Stimulated activated CD4-positive, alpha-beta T cell treated with anti-CD3 and anti-CD28 coated beads, Interleukin-1b, Interleukin-23, amount 100 ng/mL, for 1 hour (primary cell): ENCODE measurements at places on chromosomes 7 and 10.

GRCh38 chr7:140456551-140457051 is 22.7 kb downstream of the MKRN1 start:
- no peak for DNase-seq

DNA sequence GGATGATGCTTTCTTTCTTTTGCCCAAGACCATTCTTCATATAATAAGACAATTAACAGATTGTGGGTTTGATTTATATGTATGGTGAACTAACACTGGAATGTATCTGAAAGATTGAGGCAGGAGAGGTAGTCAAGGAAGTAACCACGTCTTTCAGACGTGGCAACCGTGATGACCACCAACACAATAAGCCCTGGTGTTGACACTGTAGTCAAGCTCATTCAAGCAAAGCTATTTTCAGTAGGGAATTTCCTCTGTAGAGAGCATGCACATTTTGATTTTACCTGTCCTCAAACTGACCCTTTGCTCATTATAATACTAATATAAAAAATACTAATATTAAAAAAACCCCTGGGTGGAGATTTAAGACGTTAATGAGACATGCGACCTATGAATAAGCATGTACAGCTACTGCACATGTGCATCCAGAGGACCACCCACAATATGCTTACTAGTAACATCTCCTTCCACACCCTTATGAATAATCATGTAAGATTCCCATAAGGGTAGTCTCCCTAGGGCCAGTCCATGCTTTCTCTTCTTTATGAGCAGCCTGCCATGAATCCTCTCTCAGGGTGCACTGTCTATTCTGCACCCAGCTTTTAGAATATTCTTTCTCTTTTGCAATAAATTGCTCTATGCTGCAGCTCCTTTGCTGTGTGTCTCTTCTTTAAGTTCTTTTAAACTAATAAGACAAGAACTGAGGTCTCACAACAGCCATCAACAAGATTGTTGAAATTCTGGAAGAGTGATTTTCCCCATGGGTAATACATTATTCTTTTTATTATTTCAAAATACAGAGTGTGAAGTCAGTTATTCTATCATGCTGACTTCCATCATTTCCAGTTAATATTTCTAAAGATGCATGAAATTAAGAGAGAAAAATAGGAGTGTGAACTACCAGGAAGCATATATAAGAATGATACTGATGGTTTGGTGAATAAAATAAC is 151.3 kb upstream of the NPVF start:
- DNase-seq: no peak

DNA sequence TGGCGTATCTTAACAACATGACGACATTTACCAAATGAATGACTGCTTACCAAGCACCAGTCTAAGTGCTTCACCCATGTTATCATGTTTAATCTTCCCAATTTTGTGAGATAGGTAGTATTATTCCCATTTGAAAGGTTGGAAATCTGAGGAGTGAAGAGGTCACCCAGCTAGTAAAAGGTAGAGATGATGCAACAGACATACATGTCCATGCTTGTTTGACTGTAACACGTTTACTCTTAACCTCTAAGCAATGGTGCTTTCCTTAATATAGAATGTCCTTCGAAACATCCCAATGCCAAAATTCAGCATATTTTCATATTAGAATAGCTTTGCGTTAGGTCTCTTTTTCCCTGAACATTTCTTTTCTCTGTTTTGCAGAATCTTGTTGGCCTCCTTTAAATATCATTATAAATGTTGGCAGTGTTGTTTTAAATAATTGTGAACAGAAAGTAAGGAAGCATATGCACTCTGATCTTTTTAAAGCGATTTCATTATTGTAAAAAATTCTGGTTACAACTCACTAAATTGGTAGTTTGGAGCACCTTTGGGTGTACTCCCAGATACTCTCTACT is 722.8 kb downstream of the AUTS2 start:
- no peak for DNase-seq

DNA sequence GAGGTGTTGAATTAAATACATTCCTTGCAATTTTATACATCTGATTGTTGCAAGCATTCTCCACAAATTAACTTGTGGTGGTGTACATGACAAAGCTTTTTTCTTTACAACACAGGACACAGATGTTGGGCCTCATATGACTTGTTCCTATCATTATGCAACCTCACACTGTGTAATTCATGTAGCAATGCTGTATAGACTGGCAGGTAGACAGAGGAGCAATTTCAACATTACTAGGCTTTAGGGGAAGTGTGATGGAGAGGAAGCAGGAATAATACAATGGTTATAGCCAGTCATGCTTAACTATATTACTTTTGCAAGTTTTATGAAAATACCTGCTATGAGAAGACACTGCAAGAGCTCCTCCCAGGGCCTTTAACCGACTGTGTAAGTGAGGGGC is 832.1 kb downstream of the CNTNAP2 start:
- no peak for DNase-seq

GRCh38 chr7:101422356-101423195 is 59.9 kb downstream of the COL26A1 start:
- no peak for DNase-seq

DNA sequence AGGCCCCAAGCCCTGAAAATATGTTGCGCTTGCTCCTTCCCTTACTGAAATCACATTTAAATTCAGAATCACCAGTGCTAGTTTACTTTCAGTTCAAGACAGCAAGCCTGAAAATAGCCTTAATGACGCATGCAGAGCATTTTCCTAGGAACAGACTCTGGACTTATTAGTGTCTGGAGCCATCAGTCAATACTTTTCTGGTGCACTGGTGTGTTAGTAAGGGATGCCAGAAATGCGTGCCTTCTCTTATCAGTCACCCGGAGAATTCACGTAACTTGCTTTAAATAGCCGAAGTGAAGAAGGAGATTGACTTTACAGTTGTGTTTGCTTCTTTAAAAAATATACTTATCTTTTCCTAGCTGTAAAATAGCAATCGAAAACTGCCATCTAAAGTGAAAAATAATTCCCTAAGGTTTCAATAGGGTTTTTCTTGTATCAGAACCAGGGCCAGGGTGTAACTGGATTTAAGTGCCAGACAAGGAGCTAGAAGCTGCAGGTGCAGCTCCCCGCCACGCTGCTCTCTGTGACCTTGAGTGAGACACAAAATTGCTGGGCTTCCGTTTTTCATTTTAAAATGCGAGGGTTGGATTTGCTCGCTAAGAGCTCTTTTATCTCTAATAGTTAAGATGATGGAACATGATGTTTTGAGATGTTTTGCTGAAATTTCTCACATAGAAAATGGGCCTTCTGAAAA is 177.8 kb downstream of the NSUN6 start:
- DNase-seq: no peak

- no peak for DNase-seq
Measured at GRCh38 chr7:16589881-16590280, 55.7 kb downstream of the ANKMY2 start.

DNA sequence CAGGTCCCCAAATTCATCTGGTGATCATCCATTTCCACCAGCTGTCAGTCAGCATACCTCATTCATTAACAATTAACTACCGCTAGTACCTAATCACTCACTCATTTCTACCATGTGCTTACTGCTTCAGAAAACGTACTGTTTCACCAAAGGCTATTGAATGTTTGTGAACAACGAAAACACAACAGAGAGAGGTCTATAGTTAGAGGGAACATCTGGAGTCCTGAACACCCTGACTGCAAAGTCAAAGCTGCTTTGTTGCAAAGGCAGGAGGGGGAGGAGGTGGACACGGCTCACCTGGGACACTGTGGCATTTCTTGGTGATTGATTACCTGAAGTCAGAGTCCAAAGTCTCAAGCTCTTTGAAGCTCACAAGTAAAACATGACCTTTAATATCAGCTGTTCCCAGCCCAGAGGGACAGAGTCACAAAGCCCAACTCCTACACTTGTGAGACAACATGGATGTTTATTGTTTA is 342.3 kb upstream of the ADARB2 start:
- no peak for DNase-seq

DNA sequence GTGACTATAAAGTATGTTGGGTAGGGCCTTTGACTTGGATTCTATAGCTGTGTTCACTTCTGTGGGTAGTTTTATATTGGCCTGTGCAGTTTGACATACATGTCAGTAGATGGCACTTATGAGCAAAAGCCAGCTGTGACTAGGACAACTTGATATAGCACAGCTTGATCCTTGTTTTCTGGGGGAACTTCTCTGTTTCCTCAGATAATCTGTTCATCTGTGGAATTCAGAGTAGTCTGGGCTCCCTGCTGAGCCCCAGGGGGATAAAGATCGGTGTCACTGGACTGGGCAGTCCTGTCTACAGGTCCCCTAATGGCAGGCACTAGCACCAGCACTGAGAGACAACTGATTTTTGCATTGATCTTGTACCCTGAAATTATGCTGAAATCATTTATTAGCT is 25.4 kb downstream of the CYP2C9 start:
- DNase-seq: no peak

DNA sequence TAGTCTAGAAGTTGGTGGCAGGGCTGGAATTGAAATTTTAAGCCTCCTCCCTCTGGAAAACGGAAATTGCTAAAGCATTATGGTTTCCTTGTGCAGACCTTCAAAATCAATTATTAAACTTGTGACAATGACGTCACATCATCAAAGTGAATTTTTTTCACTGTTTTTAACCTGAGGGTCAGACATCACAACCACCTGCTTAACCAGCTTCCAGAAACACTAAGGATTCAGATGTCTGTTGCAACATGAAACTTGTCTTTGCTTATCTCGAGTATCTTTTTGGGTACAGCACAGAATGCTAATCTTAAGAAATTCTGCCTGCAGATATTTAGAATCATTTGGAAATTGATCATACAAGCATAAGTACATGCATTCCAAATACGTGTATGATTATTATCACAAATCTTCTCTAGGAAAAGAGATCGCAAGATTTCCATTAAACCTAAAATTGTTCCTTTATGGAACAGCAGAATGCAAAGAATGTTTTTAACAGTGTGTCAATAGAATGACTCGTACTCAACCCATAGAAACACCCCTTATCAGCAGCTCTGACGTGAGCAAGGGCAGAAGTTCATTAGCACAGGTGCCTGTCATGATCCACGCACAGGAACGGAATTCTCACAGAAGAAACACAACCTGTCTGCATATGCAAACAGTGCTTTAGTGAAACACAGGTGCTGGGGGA is 4.1 kb upstream of the GTPBP4 start:
- no peak for DNase-seq

GRCh38 chr10:125448596-125448995 is 234.4 kb downstream of the TEX36 start:
- no peak for DNase-seq

GRCh38 chr10:9900751-9901150 is 1116.9 kb upstream of the CELF2 start:
- DNase-seq: no peak

DNA sequence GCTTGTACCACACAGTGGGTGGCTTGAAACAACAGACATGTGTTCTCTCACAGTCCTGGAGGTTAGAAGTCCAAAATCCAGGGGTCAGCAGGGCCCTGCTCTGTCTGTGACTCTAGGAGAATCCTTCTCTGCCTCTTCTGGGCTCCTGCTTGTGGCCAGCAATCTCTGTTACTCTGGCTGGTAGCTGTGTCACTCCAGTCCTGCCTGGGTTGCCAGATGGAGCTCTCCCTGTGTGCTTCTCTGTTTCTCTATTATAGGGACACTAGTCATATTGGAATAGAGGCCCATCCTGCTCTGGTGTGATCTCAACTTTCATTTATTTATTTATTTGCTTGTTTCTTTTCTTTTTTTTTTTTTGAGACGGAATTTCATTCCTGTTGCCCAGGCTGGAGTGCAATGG is 276.6 kb upstream of the GALNT17 start:
- no peak for DNase-seq
